M059J (cell line): ENCODE measurements at places on chromosomes 6 and 20. TPM values are rescaled to one million over a fixed set of nuclear protein-coding genes. Genes with fewer than 3 reads are reported as not detected.
A peak's percentile ranks its signal among the peaks of the same experiment; 100 is the strongest.

- peak; percentile 45 for DNase-seq
These were observed 19.0 kb upstream of the MLN start for GRCh38 chr6:33822575-33823395.

DNA sequence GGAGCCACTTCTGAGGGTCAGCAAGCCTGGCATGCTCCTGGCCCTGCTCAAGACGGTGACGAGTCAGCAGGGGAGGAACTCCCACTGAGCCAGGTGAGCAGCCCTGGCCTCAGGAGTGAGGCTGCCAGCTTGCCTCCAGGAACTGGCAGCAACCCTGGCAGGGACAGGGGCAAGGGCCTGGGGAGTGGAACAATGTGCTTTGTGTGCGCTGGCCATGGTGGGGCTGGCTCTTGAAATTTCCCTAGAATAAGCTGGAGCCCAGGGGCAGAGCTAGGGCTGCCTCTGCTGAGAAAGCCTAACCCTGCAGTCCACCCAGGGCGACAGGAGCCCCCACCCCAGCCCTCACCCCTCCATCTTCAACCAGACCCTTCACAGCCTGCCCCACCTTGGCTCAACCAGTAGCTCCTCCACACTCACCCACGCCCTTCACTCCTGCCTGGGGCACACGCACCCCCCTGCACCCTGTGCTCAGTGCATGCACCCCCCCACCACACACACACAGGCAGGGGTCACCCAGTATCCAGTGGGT is 88.0 kb downstream of the MRPL14 start:
- DNase-seq, result no peak

- peak; percentile 0 for DNase-seq
These were observed 43.8 kb downstream of the FUT9 start for GRCh38 chr6:96059586-96059985.

GRCh38 chr20:5973172-5973571 is 22.7 kb downstream of the MCM8 start:
- DNase-seq, result no peak

GRCh38 chr6:104799134-104799657 is 60.5 kb downstream of the HACE1 start:
- no peak for DNase-seq

DNA sequence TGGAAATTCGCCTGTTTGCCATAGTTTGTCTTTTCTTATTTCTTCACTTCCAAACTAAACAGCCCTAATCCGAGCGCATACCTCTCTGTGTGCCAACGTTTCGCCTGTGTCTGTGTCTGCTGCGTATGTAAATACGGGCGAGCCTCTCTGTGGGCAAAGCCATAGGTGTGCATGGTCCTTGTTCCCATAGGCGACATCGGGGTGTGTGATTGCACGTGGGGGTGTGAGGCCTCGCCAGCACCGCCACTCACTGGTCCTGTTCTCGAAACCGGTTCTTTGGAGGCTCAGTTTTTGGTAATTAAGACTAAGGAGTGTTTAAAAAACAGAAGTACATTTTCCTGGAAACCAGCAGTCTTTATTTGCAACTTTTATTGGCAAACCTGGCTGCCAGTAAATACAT is 6.0 kb upstream of the FOXC1 start:
- DNase-seq, result no peak

GRCh38 chr20:34921436-34921835 is 34.2 kb downstream of the GSS start:
- DNase-seq, result no peak

- no peak for DNase-seq
These were observed 29.7 kb downstream of the SLC22A23 start for GRCh38 chr6:3426927-3427686.

DNA sequence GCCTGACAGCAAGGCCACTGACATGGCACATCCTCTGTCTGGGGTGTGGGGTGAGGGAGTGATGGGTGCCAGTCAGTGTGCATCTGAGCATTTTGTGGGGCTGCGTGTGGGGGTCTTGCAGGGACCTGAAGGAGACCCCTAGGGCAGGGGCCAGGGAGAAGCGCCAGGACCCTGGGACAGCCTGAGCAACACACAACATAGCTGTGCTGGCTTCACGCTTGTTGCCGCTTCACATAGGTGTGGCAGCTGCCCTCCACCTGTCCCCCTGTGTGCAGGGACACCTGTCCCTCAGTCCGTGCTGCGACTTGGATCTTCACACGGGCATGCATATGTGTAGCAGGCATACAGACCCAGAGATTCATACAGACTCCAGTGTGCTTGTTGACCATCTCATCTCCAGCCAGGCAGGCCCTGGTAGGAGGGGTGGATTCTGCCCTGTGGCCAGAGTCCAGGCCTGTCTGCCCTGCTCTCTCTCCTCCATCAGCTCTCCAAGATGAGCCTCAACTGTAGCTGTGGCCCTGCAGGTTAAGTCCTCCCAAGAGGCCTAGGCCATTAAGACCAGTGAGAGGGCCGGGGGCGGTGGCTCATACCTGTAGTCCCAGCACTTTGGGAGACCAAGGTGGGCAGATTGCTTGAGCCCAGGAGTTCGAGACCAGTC is 3.2 kb upstream of the NPBWR2 start:
- no peak for DNase-seq

GRCh38 chr6:106569428-106569827 is 59.9 kb downstream of the RTN4IP1 start:
- no peak for DNase-seq

DNA sequence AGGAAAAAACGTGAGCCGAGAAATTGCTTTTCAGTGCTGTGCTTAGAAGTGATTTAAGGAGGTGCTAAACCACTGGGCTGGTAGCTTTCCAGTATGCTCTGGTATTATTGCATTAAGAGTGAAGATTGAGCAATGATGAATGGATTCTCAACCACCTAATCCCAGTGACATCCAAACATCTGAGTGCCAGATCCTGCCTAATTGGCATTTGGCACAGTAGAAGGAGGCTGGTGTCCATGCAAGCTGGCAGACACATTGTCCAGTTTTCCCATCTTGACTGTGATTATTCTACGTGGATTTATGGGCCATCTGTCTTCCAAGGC is 398.0 kb upstream of the PLCB4 start:
- DNase-seq, result no peak

GRCh38 chr20:36035745-36036144 is 67.4 kb downstream of the CNBD2 start:
- DNase-seq, result peak; percentile 93

DNA sequence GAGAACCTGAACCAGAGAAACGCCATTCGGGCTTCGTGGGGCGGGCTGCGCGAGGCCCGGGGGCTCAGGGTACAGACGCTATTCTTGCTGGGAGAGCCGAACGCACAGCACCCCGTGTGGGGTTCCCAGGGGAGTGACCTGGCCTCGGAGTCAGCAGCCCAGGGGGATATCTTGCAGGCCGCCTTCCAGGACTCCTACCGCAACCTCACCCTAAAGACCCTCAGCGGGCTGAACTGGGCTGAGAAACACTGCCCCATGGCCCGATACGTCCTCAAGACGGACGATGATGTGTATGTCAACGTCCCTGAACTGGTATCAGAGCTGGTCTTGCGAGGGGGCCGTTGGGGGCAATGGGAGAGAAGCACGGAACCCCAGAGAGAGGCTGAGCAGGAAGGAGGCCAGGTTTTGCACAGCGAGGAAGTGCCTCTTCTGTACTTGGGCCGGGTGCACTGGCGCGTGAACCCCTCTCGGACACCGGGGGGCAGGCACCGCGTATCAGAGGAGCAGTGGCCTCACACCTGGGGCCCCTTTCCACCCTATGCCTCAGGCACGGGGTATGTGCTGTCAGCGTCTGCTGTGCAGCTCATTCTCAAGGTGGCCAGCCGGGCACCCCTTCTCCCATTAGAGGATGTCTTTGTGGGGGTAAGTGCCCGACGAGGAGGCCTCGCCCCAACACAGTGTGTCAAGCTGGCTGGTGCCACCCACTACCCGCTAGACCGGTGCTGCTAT is 904 bp downstream of the B3GALT4 start:
- DNase-seq, result no peak

GRCh38 chr6:116200619-116201249 is 53.1 kb downstream of the TSPYL4 start:
- no peak for DNase-seq

DNA sequence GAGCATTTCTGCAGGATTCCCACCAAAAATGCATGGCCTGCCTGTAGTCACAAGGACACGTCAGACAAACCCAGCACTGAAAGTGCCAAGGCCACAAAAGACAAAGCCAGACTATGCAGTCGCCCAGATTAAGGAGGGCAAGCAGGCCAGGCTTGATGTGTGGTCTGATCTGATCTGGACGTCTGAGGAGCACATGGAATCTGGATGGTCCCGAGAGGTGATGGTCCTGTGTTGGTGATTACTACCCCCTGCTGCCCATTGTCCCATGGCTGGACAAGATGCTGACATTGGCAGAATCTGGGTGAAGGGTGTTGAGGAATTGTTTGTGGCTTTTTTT is 17.1 kb downstream of the NPEPL1 start:
- no peak for DNase-seq

DNA sequence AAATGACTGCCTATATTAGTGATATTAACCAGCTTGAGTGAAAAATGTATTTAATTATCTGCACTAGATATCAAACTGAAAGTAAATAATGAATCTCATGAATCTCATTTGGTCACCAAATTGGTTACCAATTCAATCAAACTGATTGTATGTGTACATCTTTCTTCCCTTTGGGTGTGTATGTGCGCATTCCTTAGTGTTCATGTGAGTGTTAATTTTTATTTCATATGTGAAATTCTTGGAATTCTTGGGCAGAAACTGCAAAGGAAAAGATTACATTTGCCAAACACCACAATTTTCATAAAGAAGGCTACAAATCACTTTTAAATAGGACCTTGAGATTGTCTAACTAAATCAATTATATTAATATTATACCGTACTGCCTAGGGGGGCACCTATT is 648.4 kb upstream of the MARCKS start:
- DNase-seq, result no peak

GRCh38 chr6:129448965-129449364 is 261.0 kb downstream of the ARHGAP18 start:
- no peak for DNase-seq

Gene KIAA1586
- 17.3 and 17.9 TPM in 2 replicates for total RNA-seq

Gene CD93
- 0.96 and 1.5 TPM in 2 replicates for total RNA-seq

Gene C20orf141
- total RNA-seq, result not detected in 2 replicates

Gene FKBP1A
- total RNA-seq, result 387 and 462 TPM in 2 replicates

Gene GABRR1
- total RNA-seq, result not detected in 2 replicates

Gene LY6G5C
- 2.0 and 2.5 TPM in 2 replicates for total RNA-seq

Gene LAMA4
- 85.6 and 156 TPM in 2 replicates for total RNA-seq

Gene RIMS4
- total RNA-seq, result 0.02 TPM in 2 replicates
